ENCODE measurements at places on chromosomes 1 and 21.

DNA sequence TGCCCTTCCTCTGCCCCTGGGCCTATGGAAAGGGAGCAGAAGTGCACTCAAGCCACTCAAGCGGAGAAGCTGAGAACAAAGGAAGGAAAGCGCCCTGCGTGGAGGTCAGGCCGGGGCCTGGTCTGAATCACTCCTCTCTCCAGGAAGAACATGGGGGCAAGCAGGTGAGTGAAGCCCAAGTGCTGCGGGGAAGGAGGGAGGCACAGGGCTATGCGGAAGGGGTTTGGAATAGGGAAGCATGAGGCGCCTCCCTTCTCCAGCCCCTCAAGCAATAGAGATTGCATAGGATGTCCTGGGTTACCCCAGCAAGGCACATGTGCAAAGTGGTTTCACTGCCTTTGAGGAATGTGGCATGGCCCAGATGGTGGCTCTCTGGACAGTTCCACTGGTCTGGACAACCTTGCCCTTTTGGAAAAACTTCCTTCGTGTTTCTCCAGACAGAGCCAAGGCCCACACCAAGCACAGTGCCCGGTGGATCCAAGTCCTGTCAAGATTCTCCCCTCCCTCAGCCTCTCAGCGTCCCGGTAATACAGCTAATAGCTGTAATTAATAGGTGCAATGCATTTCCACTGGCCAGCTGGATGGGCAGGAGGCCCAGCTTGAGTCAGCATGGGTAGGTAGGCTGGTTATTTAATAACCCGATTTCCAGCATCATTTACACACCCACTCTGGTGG, 13.7 kb downstream of the BLACAT1 start:
- DNase-seq = no peak

GRCh38 chr1:234768171-234768568, 158.2 kb upstream of the IRF2BP2 start:
- DNase-seq = no peak

GRCh38 chr1:176216031-176216430, 8.9 kb upstream of the COP1 start:
- no peak for DNase-seq

GRCh38 chr21:46368533-46369285, 44.8 kb downstream of the PCNT start:
- DNase-seq = no peak

DNA sequence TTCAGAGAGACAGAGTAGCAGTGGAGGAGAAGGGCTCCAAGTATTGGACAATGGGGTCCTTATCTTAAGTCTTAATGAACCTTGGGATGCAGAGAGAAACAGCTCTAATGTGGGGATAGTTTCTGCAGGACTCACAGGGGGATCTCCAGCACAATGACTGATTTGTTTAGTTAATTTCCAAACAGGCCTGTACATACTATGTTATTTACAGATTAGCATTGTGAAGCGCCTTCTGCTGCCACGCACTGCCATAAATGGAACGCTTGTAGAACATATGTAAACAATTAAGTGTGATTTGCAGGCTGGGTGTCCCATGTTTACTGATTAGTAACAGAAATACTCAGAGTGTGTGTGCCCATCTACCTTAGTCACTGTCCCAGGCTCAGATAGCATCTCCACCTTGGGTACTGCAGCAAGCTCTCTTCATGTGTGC, 56.1 kb downstream of the NTPCR start:
- no peak for DNase-seq

DNA sequence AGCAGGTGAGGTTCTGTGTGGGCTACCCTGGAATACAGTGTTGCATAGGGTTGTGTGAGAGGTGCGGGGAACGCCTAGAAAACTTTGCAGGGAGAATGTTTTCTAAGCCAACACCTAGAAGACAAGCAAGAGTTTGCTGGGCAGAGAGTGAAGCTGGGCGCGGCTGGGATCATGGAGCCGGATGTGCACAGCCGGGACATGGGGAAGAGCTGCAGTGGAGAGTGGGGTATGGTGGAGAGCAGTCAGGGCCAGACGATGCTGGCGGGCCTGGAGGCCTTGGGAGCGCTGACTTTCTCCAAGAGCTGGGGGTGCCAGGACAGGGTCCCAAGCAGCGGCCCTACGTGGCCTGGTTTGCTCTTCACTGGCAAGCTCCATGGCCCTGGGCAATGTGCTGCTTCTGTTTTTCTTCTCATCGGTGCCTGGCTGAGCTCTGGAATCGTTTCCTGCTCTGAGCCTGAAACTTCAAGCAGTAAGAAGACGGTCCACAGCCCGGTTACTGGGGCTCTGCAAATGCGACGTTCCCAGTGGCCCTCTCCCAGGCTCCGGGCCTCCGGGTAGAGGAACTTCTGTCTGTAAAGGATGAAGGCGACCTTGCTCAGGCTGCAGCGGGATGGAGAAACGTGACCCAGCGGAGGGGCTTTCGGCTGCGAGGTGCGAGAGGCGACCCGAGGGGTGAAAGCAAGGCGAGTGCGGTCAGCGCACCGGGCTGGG, 51.9 kb upstream of the CD34 start:
- DNase-seq = peak; percentile 39

- DNase-seq = no peak
Observed at GRCh38 chr1:203178821-203179666, 3.4 kb upstream of the MYBPH start.

DNA sequence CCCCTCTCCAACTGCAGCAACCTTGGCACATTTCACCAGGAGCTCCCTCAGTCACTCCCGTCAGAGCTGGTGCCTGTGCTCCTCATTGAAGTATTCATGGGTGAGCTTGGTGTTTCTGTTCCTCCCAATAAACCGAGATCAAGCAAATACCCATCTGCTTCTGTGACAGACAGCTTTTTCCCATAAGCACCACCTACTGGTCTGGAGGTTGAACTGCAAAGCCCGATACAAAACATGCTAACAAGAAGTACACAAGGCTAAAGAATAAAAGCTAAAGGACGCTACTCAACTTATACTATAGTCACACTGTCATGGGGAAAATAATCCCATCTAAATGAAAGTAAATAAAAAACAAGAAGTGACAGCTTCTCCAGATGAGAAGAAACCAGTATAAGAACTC, 111.9 kb upstream of the C21orf91 start:
- DNase-seq = no peak

DNA sequence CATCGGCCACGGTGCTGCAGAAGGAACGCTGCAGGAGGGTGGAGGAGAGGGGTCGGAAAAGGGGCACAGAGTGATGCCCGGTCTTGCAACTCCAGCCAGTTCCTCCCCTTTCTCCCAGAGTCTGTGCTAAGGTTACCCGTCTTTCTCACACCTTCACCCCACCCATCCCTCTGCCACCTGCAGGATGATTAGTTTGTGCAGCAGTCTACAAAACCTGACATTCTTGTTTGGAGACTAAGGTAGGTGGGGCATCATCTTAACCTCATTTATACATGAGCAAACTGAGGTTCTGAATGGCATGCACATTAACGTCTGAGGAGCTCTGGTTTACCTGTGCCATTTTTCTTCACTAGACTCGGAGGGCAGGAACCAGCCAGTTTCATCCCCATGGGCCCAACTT, 232.3 kb downstream of the GRIK3 start:
- DNase-seq = no peak

DNA sequence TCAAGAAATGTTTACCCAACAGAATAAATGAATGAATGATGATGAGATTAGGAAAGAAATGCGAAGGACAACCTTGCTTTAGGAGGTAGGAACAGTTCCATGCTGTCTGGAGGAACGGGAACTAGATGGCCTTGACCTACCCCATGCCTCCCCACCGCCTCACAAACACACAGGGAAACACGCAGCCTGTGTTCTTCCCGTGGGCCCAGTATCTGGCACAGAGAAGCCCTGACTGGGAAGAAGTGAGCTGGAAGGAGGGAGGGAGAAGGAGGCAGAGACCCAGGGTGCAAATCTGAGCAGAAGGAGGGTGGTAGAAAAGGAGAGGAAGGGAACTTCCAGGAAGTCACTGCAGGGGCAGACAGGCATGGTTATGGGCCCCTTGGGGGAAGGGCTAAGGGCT, 3.5 kb upstream of the ADORA1 start:
- no peak for DNase-seq

DNA sequence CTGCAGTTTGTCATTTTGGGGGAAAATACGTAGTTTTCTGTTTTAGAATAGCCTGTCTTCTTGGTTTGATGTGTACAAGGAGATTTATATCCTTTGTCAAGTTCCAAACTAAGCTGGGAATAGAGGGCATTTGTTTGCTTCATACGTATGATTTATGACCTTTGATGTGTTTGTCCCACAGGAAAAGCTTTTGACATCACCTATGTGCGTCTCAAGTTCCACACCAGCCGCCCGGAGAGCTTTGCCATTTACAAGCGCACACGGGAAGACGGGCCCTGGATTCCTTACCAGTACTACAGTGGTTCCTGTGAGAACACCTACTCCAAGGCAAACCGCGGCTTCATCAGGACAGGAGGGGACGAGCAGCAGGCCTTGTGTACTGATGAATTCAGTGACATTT, 79.9 kb downstream of the LAMC1 start:
- DNase-seq = no peak

- no peak for DNase-seq
Observed at GRCh38 chr21:43365611-43366426, 61.1 kb downstream of the SIK1 start.

GRCh38 chr1:47824716-47825115, 172.5 kb downstream of the TRABD2B start:
- DNase-seq = no peak

DNA sequence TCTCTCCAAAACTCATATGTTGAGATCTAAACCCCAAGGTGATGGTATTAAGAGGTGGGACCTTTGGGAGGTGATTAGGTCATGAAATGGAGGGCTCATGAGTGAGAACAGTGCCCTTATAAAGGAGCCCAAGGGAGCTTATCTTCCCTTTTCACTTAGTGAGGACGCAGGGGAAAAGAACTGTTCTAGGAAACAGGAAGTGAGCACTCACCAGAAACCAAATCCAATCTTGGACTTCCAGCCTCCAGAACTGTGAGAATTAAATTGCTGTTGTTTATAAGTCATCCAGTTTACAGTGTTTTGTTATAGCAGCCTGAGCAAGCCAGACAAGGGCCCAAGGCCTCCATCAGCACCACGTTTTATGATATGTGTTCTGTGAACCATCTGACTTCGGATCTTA, 60.3 kb upstream of the LRRC8D start:
- DNase-seq = peak; percentile 54

GRCh38 chr21:19535356-19535755, 1131.8 kb upstream of the TMPRSS15 start:
- DNase-seq = no peak

GRCh38 chr1:182366596-182366995, 25.0 kb downstream of the GLUL start:
- no peak for DNase-seq

GRCh38 chr1:248406721-248407692, 4.2 kb downstream of the OR2T1 start:
- DNase-seq = no peak

DNA sequence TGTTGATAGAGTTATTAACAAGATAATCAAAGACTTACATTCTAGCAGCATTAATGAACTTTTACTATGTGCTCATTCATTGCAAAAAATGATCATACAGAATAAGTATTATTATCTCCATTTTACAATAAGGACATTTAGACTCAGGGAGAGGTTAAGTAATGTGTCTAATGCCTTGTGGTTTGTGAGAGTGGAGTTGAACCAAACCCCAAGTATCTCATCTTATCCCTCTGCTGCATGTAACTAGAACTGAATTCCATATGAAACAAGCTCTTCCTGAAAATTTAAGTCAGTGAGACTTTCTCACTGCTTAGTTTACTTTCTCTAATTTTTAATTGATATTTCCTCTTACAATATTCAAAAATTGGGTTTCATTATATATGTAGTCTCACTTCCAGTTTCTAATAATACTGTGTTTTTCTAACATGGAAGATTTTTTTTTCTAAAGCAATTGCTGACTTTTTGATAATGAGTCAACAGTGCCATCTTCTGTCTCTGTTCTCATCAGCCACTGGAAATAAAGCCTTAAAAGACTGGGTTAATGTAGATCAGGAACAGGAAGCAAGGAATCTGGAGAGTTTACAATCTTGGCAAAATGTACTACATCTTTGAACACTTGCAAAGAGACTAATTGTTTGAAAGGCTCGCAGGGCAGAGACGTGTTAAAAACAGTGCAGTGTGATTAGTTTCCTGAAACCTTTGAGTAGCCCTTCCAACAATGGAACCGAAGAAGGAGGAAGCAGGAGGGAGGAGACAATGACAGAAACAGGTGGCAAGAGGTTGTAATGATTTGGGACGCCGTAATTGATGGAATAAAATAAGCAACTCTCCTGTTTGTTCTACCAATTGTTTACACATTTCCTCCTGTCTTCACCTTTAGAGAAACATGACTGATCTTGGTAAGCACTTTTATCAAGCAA, 567.6 kb downstream of the MRPL39 start:
- peak; percentile 65 for DNase-seq

DNA sequence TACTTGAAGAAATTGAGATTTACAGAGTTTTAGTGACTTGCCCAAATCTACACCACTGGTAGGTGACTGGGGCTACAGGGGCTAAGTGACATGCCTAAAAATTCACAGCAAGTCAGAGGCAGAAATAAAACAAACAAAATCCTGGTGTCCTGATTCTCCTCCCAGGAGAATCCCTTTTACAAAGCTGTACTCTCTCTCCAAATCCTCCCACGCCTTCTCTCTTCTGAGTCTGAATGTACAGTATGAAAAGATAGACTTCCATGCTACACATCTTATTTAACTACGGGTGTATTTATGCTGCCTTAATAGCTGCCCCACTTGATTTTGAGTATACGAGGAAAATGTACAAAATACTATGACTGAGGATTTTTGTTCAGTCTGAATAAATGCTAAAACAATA, 65.4 kb downstream of the SGIP1 start:
- no peak for DNase-seq

DNA sequence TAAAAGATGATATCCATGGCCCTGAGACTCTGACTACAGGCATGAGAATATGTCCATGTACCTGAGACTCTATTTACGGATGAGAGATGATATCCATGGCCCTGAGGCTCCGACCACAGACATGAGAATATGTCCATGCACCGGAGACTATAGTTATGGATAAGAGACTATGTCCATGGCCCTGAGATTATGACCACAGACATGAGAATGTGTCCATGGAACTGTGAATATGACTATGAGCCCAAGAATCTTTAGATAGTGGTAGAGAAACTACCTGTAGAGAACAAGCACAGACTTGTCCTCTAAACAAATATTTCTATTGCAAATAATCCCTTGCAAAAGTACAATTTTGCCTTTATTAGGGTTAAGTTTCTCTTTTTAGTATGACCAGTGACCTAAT, 263.2 kb downstream of the PCP4 start:
- no peak for DNase-seq

DNA sequence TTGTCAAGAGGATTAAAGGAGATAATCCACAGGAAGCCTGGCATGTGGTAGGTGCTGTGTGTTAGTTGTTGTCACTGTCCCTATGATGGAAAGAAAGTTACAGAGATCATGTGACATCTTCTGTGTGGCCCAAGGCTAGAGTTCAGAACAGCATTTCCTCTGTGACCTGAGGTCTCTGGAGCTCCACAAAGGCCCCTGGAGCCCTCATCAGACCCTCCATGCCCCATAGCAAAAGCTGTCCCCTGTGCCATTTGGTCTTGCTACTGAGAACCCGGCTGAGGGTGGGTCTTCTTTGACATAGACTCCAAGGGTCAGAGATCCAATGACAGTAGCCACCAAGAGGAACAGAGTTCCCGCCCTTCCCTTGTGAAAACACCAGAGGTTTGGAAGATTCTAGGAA, 8.1 kb downstream of the CELA2B start:
- DNase-seq = no peak

- no peak for DNase-seq
Observed at GRCh38 chr1:110798691-110799256, 74.2 kb upstream of the CD53 start.

GRCh38 chr1:94698759-94699502, 121.2 kb upstream of the SLC44A3 start:
- no peak for DNase-seq

Data from pons (tissue), 1 donor.